ENCODE measurements at places on chromosomes 13 and 19.

DNA sequence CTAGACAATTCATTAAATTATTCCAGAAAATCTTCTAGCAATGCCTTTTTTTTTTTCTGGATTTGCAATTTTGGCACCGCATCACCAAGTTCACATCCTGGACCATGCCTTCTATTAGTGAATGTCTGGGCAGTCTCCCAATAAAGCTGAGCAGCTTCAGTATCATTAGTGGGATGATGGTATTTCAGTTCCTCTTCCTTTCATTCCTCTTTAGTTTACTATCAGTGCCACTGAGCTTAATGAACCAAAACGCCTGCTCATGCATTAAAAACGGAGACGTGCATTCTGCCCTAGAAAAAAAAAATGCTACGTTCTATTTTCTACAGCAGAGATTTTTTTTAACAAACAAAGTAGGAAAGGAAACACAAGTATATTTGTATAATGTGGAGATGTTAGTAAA lies 343.0 kb downstream of the PCDH9 start:
- DNase-seq, result no peak

DNA sequence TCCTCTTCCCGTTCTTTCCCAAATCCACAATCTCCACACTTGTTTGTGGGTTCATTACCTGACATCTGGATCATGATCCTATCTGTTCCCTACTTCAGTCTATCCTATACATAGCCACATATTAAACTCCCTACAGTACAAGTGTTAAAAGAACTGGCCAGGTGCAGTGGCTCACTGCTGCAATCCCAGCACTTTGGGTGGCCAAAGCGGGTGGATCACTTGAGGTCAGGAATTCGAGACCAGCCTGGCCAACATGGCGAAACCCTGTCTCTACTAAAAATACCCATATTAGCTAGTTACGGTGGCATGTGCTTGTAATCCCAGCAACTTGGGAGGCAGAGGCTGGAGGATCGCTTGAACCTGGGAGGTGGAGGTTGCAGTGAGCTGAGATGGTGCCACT lies 88.3 kb downstream of the TM9SF2 start:
- DNase-seq, result no peak

DNA sequence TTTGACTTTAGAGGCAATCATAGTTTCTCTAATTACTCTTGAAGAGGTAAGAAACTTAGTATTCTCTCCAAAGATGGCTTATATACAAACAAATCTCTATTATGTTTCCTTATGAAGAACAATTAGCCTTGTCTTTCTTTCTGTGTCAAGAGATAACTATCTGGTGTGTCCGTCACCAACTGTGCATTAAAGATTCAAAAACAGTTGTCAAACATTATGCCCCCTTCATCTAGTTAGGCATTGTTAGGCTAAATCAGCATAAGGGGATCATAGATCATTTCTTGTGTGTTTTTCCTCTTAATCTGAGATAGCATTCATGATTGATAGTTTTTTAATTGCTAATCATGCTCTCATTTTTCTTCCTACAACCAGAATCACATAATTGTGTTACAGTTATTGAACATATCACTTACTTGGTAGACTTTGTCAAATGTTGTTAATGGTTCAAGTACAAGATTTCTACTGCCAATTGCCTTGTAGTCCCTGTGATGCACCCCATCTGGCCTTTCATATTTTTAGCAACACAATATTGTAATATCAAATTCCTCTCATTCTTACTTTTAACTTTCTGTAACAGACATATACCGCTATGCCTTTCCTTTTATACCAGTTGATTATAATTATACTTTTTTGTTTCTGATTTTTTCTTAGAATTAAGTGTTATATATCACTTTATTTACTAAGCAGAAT lies 612.7 kb downstream of the SLITRK6 start:
- no peak for DNase-seq

GRCh38 chr13:97018029-97018819 lies 23.9 kb upstream of the OXGR1 start:
- DNase-seq, result peak; percentile 76

DNA sequence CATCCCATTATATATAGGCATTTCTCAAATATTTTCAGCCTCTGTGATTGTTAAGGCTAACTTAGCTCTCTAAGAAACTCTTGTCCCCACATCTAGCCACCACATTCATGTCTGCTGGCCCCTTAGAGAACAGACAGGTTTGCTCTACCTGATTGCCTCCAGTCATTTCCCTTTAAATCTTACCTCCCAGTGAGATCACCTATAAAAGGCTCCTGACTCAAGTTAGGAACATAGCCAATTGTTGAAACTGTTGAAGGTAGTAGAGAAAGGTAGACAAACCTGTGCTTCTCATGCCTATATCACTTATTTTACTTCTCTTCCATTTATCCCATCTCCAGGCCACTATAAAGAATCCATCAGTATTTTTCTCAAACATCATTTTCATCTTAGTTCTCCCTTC lies 771.4 kb downstream of the DIAPH3 start:
- no peak for DNase-seq
